ENCODE measurements at places on chromosomes 2 and 18.

GRCh38 chr2:26989156-26989555 is 18.7 kb downstream of the MAPRE3 start:
- DNase-seq = no peak

- no peak for DNase-seq
Measured at GRCh38 chr18:63249771-63250170, 69.8 kb downstream of the BCL2 start.

GRCh38 chr2:168853471-168853870 is 36.8 kb downstream of the SPC25 start:
- no peak for DNase-seq

- no peak for DNase-seq
Measured at GRCh38 chr2:236735825-236736238, 166.2 kb downstream of the ACKR3 start.

DNA sequence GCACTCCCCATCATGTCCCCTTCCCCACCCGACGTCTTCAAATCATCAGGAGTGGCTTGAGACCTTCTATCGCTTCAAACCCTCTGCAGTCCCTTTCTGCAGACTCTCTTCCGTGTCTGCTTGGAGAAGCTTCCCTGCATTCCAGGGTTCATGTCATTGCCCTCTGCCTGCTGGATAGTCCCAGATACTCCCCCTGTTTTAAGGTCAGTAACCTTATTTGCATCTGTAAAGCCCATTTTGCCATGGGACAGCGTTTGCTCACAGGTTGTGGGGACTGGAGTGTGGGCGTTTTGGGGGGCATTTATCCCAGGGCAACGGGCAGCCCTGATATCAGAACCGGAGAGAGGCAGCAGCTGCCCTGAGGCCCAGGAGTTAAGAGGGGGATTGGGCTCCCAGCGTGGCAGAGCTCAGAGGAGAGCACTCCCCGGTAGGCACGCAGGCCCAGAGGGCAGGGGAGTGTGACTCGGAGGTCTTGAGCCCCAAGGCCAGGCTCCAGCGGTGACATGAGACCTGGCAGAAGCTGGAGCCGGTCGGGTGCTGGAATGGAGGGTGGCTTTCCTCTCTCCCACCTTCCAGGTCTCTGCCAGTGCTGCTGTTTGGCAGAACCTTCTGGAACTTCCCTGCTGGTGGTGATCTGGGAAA is 73.8 kb downstream of the RTP5 start:
- no peak for DNase-seq

GRCh38 chr2:148932536-148932935 is 57.5 kb downstream of the KIF5C start:
- DNase-seq = no peak

- no peak for DNase-seq
Measured at GRCh38 chr2:31101701-31102100, 36.5 kb downstream of the GALNT14 start.

DNA sequence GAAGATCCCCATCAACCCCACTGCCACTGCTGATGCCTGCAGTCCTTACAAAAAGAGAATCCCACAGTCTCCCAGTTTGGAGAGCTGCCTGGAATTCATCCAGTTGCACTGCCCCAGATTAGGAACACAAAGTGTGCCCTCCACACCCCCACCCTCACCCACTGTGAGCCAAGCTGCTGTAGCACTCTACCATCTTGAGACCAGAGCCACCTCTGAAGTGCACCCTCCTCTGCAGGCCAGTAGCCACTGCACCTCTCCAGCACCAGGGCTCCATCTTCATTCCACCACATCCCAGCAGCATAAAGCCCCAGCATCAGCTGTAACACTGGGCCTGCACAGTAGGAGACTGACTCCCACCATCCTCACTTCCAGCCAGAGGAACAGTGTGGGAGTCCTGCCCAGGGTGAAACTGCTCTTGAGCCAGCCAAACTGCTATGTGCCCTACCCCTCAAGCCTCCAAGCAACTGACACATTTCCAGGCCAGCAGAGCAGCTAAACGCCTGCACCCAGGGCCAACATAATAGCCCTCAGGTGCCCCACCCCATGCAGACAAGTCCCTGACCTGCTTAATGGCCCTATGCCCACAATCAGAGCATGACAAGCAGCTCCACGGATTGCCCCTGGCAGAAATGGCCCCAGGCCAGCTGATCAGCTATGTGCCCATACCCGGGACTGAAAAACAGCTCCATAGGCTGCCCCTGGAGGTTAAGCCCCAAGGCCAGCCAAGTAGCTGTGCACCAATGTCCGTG is 206.0 kb downstream of the ATAD2B start:
- no peak for DNase-seq

DNA sequence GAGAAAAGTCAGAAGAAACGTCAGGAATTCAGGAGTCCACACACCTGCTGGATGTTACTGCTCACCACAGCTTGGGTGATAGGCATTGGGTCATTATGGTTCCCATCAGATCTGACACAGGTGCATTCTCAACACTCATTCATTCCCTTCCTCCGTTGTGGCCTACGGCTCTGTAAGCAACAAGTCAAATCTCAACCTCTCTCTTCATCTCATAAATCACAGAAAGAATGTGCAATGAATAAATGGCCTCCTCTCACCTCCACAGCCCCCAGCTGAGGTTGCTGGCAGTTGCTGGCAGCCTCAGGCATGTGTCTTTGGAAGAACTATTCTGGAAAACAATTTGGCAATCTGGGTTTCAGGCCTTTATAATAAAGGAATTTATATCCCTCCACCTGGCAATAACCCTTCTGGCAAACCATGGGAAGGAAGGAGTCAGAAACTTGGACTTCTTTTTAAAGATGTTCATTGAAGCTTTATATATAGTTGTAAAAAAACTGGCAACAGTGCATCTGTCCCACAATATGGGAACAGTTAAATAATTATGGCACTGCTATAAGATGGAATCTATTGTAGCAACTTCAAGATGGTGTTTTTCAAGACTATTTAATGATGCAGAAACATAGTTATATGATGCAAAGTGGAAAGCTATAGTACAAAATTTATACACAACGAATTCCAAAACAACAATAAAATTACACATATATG is 175.4 kb downstream of the ANAPC1 start:
- no peak for DNase-seq

GRCh38 chr18:66346833-66347588 is 256.9 kb downstream of the CDH19 start:
- DNase-seq = no peak

GRCh38 chr18:32219431-32220018 is 29.7 kb downstream of the MEP1B start:
- DNase-seq = no peak
